ENCODE measurements at places on chromosomes 11 and 22. TPM values are rescaled to one million over a fixed set of nuclear protein-coding genes. Genes with fewer than 3 reads are reported as not detected.
A peak's percentile ranks its signal among the peaks of the same experiment; 100 is the strongest.

- no peak for DNase-seq
Measured at GRCh38 chr11:35036639-35037038, 102.3 kb upstream of the CD44 start.

DNA sequence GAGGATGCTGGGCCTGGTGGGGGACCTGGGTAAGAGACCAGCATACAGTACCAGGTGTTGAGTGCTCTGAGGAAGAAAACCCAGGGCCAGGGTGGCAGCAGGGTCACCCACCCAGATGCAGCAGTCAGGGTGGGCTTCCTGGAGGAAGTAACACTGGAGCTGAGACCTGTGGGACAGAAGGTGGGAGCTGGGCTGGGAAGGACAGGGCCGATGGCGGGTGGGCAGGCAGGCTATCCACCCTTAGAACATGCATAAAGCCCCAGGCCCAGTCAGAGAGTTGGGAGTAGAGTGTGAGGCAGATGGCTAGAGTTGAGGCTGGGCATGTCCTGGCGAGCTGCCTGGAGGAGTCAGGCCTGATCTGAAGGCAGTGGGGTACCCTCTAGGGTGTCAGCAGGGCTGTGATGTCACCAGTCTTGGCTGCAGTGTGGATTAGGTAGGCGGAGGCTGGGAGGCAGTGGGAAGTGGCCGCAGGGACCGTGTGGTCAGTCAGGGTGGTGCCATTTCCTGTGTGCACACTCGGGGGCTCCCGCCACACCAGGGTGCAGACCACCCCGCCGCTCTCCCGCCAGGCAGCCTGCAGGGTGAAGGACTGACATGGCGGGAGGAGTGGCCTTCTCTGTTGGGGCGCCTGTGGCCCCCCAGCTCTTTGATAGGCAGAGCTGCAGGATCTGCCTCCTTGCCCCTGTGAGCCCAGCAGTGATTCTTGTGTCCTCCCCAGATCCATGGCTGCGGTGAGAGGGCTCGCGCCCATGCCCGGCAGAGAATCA lies 35.3 kb downstream of the IGHMBP2 start:
- DNase-seq = no peak

DNA sequence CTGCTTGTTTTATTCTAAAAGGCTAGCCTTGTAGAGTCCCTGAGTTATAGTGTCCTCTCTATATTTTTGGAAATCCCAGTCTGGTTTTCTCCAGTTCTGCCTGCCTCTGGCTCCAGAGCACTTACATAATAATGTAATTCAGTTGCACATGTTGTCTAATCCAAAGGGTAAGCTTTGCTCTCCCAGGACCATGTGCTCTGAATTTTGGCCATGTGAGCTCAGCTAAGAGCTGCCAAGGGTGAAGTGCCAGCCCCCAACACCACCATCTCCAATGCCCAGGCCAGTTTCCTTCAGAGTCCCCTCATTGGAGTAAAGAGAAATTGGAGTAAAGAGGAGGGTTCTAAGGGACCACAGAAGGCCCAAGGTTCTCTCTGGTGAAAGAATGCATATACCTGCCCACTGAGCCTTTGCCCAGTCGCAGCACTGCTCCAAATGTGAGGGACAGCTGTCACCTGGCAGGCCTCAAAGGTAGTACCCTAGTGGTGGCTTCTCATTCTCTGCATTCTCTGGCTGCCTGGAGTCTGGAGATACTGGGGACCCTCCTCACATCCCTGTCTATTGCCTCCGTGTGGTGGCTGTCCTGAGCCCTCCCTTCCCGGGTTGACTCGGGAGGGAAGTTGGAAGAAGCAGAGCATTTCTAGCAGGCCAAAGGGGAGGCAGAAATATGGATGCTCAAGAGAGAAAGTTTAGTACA lies 4.9 kb downstream of the CRY2 start:
- no peak for DNase-seq

DNA sequence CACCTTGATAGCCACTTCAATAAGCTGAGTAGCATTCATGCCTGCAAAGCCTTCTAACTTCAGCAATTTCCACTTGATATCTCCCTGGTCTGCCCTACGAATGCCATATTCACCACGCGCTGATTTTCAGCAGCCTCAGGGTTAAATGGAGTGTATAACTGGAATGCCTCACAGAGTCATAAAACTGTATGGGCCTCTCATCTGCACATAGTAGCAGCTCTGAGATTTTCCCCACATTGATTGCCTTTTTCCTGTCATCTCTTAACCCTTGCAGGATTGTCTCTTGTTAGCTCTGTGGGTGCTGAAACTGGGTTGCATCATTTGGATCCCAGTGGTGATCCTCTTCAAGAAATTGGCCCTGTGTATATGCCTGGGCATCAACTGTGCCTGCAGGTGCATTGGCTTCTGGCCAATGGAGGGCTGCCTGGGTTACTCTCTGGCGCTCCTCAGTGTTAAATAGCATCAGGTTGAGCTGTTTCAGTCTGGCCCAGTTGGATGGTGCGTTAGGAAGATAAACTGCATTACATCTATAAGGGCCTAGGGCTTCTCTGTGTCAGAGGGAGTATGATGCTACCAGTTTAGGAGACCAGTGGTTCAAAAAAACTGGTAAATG lies 17.4 kb upstream of the GLYATL1 start:
- DNase-seq = no peak

- DNase-seq = no peak
Measured at GRCh38 chr11:82871646-82872045, 28.6 kb downstream of the PRCP start.

The PRODH gene
- total RNA-seq = 17.4 TPM

DNA sequence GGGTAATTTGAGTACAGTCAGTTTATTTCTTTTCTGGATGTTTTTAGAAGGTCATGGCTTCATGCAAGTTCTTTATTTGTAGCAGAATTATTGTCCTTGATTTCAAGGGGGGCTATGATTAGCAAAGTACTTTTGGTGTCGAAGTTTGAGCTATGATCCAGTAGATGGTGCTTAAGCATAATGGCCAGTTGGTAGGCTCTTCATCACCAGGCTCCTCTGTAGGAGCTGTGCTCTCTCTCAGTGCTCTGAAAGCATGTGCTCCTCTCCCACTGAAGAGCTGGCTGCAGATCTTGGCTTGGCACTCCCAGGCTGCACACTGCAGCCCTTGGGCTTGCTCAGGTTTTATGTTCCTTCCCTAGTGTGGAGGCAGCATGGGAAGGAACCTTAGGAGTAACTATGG lies 852.7 kb downstream of the LUZP2 start:
- DNase-seq = no peak

DNA sequence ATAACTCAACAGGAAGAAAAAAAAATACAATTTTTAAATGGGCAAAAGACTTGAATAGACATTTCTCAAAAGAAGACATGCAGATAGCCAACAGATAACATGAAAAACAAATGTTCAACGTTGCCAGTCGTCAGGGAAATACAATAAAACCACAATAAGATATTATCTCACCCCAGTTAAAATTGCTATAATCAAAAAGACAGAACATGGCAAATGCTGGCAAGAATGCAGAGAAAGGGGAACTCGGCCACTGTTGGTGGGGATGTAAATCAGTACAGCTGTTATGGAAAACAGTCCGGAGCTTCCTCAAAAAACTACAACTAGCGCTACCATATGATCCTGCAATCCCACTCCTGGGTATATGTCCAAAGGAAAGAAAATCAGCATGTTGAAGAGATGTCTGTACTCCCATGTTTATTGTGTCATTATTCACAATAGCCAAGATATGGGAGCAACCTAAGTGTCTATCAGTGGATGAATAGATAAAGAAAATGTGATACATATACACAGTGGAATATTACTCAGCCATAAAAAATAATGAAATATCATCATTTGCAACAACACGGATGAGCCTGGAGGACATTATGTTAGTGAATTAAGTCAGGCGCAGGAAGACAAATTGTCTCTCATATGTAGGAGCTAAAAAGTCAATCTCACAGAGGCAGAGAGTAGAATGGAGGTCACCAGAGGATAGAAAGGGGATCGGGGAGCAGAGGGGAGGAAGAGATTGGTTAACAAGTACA lies 12.2 kb upstream of the CYTH4 start:
- no peak for DNase-seq

GRCh38 chr11:93500759-93501158 lies 42.4 kb downstream of the SMCO4 start:
- DNase-seq = no peak

The VSTM5 gene
- not detected for total RNA-seq

The PTPRCAP gene
- 18.2 TPM for total RNA-seq

The POTEH gene
- total RNA-seq = not detected

GRCh38 chr11:44595006-44595405 lies 29.5 kb downstream of the CD82 start:
- no peak for DNase-seq

DNA sequence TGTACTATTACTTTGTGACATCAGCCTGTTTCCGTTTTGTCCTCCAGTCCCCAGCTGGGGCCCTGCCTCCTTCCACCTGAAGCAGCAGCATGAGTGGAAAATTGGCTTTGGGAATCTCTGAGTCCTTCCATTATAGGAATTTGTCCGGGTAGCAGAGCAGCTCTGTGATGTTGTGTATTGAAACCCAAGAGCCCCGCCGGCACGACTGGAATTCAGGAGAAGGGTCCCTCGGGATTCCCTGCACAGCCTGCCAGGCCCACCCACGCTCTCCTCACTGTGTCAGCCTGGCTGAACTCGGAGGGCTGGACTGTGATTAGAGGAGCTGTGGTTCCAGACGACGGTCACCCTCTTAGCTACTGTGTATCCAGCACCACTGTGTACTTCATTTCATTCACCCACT lies 18.8 kb upstream of the TSPAN18 start:
- no peak for DNase-seq

The BUD13 gene
- total RNA-seq = 15.0 TPM

DNA sequence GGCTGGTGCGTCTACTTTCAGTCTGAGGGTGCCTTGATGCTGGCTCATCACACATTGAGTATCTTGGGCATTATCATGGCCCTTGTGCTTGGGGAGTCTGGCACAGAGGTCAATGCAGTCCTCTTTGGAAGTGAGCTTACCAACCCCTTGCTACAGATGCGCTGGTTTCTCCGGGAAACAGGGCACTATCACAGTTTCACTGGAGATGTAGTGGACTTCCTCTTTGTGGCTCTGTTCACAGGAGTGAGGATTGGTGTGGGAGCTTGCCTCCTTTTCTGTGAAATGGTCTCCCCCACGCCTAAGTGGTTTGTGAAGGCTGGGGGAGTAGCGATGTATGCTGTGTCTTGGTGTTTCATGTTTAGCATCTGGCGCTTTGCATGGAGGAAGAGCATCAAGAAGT lies 4.9 kb downstream of the TLCD5 start:
- no peak for DNase-seq

GRCh38 chr11:7032692-7033091 lies 12.4 kb downstream of the NLRP14 start:
- no peak for DNase-seq

DNA sequence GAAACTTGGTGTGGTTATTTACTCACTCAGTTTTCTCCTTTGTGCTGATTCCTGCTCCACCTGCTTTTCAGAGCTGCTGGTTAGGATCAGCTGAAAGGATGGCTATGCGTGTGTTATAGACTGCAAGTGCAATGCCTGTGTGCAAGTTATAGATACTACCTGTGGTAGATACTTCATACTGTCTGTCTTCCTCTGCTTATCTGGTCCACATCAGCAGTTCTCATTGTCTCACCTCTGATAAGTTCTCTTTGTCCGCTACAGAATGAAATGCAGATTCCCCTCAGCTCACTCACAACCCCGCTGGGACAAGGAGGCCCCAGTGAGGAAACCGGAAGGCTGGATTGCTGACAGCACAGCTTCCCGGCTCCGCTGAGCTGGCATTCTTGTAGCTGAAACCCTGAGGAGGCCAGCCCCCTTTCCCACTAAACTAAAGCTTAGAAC lies 37.5 kb upstream of the LYVE1 start:
- peak; percentile 79 for DNase-seq

DNA sequence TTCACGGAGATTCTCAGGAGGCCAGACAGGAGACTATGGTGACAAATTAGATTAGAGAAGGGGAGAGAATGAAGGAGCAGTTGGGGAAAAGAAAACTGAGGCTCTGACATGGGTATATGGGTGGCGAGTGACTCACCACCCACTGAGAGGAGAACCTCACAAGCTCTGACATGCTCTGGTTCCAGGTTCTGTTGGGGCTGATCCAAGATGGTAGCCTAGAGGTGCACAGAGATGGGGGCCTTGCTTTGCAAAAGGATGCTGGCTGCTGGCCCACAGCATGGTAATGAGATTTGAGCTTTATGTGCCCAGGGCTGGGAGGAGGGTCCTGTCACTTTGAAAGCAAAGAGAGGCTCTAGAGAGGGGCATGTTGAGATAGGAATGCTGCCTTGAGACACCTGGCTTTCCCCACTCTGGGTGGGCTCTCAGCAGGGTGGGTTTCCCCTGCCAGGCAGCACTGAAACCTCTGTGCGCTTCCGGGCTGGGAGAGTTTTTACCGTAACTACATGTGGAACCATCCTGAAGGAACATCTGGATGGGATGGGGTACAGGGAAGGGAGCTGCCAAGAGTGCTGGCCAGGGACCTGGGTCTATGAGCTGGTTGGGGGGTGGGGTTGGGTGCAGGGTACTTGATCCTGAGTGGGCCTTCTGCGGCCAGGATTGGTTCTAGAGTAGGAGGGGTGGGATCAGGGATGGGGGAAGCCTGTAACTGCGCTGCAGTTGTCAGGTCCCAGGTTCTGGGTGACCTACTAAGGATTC lies 1.2 kb upstream of the GRK2 start:
- no peak for DNase-seq

GRCh38 chr11:67006029-67006884 lies 16.7 kb upstream of the SYT12 start:
- DNase-seq = no peak

GRCh38 chr22:42725606-42726355 lies 5.1 kb upstream of the A4GALT start:
- DNase-seq = no peak

All from vagina (tissue), 2 donors.